ENCODE measurements at places on chromosomes 7 and 10.

DNA sequence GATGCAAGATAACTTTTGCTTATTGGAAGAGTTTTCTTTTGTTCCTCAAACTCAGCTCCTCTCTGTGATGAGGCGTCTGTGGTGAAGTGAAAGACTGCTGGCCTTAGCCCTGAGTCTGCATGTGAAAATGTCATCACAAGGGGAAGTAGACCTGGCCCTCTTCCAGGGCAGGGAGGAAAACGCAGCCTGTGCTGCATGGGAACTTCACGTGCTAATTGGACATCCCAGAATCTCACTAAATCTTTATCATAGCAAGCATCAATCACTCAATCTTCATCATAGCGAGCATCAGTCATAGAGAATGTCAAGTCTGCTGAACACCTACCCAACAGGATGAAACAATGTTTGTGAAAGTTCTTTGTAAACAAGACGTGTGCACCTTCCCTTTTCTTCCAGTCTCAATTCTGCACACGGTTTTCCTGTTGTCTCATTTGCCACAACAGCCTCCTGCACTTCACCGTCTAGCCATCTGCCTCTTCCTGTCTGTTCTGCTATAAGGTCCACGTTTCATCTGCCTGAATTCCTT, 314.6 kb downstream of the FRMD4A start:
- DNase-seq: no peak

DNA sequence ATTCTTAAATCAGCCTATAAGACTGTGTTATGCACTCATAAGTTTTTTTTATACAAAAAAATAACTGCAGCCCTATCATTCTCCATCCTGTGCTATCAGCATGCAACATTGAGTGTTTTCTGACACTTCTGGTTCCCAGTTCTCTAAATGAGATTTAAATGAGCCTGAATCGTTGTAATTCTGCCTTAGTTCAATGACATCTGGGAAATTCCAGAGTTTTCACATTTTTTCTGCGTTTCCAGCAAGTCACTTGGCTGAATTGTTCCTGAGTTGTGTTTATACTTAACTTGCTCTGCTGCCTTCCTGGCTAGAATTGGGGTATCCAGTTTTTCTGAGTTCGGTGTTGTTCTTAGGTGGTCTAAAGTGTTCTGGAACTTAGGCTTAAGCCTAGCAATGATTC, 636.1 kb upstream of the FZD8 start:
- no peak for DNase-seq

- DNase-seq: no peak
Measured at GRCh38 chr10:93445097-93445960, 36.8 kb downstream of the MYOF start.

- DNase-seq: no peak
Measured at GRCh38 chr7:148963583-148964482, 64.5 kb downstream of the PDIA4 start.

- no peak for DNase-seq
Measured at GRCh38 chr10:14691359-14691758, 83.3 kb downstream of the FAM107B start.

DNA sequence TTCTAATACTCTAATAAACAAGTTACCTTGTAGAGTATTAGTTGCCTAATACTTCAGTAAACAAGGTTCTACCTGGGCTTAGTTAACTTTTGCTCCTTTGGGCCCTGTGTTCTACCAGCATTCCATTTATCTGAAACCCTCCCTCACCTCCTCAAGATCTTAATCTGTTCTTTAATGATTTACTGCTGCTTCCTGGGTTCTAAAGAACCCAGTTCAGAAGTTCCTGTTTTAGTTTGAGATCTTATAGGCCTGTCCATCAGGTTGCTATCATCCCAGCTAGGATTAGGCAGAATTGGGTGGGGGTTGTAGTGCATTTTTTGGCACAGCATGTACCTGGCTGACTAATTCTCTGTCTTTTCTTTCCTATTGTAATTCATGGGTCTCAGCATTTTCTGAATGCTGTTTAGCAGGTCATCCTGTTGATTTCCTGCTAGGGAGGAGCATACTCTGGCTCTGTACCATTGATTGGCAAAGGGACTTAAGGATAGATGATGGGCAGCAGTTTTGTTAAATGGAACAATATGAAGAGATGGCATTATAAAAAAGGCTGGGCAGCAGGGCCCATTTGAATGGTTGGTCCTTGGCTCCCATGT, 53.7 kb upstream of the TMEM248 start:
- DNase-seq: no peak

- DNase-seq: no peak
Measured at GRCh38 chr10:73339436-73339835, 19.2 kb downstream of the CFAP70 start.

GRCh38 chr7:104790440-104790839, 223.6 kb upstream of the KMT2E start:
- no peak for DNase-seq

DNA sequence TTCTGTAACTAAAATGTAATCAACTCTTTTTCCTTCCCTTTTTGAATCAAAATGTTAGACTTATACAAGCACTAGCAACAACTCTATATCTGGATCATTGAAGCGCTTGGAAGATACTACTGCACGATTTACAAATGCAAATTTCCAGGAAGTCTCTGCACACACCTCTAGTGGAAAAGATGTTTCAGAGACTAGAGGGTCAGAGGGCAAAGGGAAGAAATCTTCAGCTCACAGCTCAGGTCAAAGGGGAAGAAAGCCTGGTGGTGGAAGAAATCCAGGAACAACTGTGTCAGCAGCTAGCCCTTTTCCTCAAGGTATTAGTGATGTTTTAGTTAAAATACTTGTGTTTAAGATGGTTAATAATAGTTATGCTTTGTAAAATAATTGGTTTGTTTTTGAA, 136.4 kb downstream of the MLLT10 start:
- DNase-seq: no peak

- no peak for DNase-seq
Measured at GRCh38 chr10:31001740-31002139, 29.9 kb downstream of the ZNF438 start.

GRCh38 chr7:3461923-3462322, 160.9 kb downstream of the SDK1 start:
- peak; percentile 34 for DNase-seq

GRCh38 chr10:108901781-108902618, 1021.3 kb downstream of the XPNPEP1 start:
- no peak for DNase-seq

DNA sequence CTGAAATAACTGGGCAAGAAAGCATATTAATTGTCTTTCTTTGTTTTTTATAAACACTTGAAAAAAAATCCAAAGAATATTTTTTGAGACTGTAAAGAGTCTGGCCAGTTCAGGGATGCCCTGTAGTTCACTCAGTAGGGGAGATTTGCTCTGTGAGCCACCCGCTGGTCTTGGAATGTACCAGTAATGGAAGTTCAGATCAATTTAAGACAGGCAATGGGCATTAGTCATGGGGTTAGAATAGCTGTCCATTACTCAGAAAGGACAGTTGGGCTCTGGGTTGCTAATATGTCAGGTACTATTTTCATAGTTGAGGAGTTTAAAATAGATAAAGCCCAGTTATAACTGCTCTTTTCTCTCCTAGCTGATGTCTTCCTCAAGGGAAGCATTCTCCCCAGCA, 38.7 kb downstream of the A1CF start:
- DNase-seq: no peak

DNA sequence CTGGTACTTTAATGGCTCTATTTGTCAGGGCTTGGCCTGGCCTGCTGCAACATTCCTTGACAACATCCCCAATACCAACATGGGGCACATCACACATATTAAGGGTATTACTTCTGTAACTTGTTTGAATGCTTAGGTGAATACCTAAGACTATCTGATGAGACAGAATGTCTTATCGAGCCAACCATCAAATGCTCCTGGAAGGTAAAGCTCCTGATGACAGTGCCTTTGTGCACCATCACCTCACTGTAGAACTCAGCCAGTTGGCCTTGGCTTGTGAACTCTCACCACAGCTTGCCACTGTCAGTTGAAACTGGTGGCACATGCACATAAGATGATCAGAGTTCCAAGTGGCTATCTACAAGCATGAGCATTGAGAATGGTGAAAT, 3.7 kb upstream of the MYO1G start:
- DNase-seq: no peak

DNA sequence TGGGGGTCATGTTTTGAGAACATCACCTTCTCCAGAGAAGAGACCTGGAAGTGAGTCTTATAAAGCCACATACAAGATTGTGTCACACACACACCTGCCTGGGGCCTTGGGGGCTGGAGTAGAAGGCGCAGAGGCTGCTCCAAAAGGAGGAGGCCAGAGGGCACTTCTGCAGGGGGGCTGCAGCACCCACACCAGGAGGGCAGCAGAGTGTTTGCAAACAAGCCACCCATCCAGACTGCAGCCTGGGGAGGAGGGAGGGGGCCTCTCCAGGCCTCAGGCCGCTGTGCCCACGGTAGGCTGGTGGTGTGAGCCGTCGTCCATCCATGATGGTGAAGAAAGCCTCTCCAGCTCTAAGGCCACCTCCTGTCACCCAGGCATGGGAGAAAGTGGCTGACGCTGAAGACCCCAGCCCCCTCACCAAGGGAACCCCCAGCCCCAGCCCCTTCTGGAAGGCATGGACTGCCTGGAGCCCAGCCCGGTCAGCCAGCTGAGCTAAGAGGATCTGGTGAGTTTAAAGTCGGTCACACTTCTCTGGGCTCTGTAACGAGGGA, 77.5 kb downstream of the FOXL3 start:
- no peak for DNase-seq

GRCh38 chr10:79430325-79430905, 15.0 kb downstream of the ZCCHC24 start:
- DNase-seq: no peak

- peak; percentile 62 for DNase-seq
Measured at GRCh38 chr7:99365318-99366141, 9.0 kb upstream of the ARPC1B start.

DNA sequence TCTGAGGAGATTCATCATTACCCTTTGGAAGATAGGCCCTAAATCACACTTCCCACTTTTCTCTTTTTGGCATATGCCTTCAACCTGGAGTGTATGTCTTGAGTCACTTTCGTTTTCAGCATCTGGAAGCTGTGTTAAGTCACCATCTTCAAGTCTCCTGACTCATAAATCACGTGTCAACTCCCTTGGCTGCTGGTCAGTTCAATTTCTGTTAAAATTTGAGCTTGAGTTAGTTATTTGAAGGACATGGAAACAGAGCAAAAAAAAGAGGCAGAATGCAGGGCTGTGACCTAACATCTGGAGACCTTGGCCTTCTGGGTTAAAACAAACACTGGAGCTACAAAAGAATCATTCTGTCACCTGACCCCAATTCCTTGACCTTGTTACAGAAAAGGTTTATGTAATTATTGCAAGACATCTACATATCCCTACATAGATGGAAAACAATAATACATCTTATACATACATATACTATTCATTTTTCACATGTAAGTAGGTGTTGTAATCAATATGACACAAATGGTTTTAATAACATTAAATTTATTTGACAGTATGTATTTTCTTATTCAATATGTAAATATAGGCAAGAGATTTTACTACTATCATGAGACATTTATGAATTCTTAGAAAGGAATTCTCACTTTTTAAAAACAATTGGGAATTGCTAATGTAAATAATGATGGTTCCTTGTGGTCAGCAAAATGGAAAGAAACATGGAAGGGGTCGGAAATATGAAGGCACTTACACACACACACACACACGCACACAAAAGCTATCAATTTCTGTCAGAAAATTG, 169.7 kb upstream of the PHYHIPL start:
- DNase-seq: no peak

DNA sequence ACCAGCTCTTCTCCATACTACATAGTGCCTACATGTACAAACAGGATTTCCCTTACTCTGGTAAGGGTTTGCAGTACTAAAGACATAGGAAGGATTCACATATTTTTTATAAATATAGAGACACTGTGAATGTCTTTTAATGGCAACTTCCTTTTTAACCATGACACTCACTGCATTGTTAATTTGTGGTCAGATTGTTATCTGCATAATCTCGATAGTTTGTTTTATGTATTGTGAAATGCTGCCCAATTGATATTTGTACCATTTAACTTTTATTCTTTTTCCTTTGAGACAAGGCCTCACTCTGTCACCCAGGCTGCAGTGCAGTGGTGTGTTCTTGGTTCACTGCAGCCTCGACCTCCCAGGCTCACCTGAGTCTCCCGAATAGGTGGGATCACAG, 39.7 kb downstream of the SP8 start:
- DNase-seq: no peak

DNA sequence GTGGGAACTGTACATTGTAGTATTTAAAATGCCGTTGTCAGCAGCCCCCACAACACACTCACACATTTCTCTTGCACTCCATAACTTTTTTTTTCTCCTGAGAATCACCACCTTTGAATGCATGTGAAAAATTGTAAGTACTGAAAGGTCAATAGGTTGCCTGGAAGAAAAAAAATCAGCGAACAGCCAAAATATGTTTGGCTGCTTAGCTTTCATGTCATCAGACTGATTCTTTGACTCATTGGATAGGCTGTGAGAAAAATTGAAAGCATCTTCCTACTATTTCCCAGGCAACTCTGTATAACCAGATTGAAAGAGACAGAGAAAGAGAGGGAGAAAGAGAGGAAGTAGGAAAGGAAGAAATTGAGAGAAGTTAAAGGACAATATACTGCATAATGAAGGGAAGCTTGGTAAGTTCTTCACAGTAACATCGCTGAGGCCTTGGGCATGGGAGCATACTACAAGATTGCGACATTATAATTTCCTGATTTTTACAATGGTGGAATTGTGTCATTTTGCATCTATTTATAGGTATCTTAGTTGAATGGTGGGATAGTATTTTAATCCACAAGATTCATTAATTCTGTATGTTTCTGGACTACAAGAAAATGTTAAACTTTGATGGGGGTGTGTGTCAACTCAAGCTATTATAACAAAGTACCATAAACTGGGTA, 249.3 kb upstream of the KCND2 start:
- no peak for DNase-seq

DNA sequence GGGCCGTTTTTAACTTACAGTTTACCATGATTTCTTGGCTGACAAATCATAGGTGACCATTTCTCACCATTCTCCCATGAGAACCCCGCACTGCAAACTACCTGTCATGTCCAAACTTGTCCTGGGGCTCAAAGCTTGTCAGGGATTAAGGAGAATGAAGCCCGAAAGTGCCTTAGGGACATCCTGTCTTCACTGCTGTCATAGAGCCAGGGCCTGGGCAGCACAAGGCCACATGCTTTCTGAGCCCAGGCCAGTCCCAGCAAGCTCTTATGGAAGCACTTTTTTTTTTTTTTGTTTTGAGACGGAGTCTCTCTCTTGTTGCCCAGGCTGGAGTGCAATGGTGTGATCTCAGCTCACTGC, 33.9 kb downstream of the CCM2 start:
- DNase-seq: no peak

GRCh38 chr10:33335801-33336581, 1.5 kb upstream of the NRP1 start:
- DNase-seq: no peak

All from effector CD8-positive, alpha-beta T cell (primary cell).